Smooth muscle cell of the pulmonary artery (primary cell): ENCODE measurements at places on chromosomes 12 and 14. TPM values are rescaled to one million over a fixed set of nuclear protein-coding genes. Genes with fewer than 3 reads are reported as not detected.

KRT85 gene
- total RNA-seq = not detected in 2 replicates

POTEG gene
- total RNA-seq = not detected in 2 replicates

CEBPE gene
- total RNA-seq = not detected in 2 replicates

SIRT4 gene
- 1.5 and 2.0 TPM in 2 replicates for total RNA-seq

TMCC3 gene
- 0.20 and 0.53 TPM in 2 replicates for total RNA-seq

DEPDC4 gene
- total RNA-seq = 0.46 and 1.1 TPM in 2 replicates

JPH4 gene
- not detected in 2 replicates for total RNA-seq

PRH2 gene
- total RNA-seq = not detected in 2 replicates

VSX2 gene
- not detected in 2 replicates for total RNA-seq

SHMT2 gene
- total RNA-seq = 235 and 319 TPM in 2 replicates

CRADD gene
- total RNA-seq = 12.3 and 24.4 TPM in 2 replicates

NRIP2 gene
- total RNA-seq = 0.07 TPM in 1 of 2 replicates, not detected in the other

LPAR5 gene
- total RNA-seq = 0.03 TPM in 1 of 2 replicates, not detected in the other
